ENCODE measurements at places on chromosomes 3 and 15.

DNA sequence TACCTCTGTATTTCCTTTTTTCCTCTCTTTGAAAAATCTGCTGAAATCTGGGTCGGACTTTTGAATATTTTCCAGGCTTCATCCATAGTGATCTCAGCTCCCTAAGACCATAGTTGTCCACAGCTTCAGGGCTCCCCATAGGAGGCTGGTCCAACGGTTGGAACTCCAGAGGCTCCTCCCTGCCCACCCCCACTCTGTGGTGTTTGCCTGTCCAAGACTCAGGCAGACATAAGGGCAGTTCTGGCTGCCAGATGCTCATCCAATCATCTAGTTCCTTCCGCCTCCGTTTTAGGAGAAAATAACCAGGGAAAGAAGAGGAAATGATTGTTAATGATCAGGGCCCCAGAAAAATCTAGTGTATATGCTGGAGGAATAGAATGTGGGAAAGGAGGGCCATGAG is 27.9 kb upstream of the PRTG start:
- DNase-seq, result no peak

GRCh38 chr3:4336850-4337546 is 33.8 kb downstream of the SETMAR start:
- no peak for DNase-seq

DNA sequence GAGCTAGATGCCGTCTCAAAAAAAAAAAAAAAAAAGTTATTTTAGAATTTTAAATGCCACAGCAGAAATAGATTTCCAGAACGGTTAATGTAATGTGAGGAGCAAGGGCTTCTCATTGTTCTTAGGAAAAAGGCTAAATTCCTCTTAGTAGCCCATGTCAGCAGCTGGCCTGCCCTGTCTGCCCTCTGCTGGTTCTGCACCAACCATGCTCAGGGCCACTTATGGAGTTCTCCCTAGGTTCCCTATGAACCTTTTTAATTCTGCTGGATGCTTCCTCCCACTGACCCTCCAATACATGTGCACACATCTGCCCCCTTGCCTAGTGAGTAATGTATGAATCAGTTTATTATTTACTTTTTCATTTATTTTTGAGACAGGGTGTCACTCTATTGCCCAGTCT is 32.2 kb upstream of the DPPA4 start:
- DNase-seq, result no peak

DNA sequence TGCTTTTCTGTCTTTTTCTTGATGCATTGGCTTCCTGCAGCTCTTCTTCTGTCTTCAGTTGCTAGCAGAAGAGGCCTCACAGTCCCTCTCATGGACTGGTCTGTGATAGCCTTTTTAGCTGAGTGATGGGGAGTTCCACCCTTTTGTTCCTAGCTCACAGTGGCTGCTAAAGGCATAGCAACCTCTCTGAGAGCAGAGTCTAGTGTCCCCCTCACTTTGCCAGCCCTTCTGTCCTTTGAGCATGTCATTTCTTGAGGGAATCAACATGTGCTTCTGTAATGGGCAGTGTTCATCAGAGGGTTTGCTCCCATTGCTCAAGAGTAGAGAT is 44.4 kb downstream of the GAP43 start:
- no peak for DNase-seq

- DNase-seq, result no peak
Measured at GRCh38 chr3:149936812-149937230, 33.9 kb downstream of the PFN2 start.

DNA sequence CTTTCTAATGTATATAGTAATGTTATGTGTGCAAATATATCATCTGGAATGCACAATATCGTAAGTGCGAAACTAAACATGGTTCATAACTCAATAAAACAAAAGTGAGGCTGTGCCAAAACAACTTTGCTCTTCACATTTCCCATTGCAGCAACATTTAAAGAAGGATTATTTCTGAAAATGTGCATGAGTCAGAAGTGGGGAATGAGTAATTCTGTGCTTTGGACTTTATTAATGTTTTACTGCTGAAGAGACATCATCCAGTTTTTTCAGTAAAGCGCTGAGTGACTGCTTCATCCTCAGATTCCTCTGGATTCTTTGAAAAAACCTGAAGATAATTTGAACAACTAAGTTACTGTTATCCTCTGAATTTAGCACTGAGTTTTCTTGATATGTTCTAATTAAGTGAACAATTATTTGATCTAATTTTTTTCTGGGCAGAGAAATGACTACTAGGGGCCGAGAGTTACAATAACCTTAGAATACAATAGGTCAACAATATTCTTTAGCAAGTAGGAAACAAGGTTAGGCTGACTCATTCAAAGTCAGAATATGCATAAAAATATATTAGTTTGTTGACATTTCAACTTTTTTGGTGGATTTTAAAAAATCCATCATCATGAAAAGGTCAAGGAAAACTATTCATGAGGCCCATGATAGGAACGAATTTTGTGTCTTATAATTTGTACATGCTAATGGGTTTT is 20.0 kb upstream of the PLCL2 start:
- DNase-seq, result no peak

DNA sequence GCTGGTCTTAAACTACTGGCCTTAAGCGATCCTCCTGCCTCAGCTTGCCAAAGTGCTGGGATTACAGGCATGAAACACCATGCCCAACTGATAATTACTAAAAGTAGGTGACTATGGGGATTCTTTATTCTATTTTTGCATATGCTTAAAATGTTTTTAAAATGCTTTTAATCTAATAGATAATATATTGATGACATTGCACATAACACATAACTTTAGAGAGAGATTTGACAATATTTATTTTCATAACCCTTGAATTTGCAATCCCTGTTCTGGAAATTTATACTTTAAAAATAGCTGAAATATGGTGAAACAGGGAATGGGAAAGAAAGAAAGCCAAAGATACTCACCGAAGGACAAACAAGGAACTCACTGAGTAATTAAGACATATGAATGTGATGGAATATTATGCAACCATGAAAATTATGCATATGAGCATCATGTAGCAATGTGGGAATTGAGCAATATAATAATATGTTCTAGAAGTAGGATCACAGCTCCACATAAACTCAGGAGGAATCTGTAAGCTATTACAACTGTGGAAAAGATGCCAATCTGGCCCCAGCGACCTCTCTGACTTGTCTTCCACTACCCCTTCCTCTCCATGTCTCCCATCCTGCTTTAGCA is 2.0 kb downstream of the LRRC31 start:
- DNase-seq, result no peak

DNA sequence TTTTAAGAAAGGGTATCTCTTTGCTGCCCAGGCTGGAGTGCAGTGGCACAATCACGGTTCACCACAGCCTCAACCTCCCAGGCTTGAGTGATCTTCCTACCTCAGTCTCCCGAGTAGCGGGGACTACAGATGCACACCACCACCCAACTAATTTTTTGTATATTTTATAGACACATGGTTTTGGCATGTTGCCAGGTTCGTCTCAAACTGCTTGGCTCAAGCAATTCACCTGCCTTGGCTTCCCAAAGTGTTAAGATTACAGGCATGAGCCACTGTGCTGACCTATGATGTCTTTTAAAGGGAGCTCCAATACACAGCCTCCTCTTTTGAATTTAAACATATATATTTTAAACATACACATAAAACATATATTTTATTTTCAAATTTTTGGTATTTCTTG is 60.9 kb downstream of the SLC9C1 start:
- DNase-seq, result no peak

DNA sequence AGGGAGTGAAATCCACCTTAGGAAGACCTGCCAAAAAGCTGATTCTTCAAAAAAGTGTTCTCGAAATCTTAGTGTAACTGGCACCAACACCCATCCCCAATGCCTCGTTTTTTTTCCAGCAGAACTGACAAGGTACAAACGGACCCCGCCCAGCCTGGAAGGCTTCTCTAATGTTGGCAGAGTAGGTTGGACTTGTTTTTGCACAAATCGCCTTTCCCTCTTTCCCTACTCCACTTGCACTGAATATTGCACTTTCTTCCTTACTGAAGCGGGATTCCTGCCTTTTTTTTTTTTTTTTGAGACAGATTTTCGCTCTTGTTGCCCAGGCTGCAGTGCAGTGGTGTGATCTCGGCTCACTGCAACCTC is 544 bp upstream of the TIMMDC1 start:
- no peak for DNase-seq

- DNase-seq, result no peak
Measured at GRCh38 chr15:82533801-82534200, 6.5 kb downstream of the RPS17 start.

DNA sequence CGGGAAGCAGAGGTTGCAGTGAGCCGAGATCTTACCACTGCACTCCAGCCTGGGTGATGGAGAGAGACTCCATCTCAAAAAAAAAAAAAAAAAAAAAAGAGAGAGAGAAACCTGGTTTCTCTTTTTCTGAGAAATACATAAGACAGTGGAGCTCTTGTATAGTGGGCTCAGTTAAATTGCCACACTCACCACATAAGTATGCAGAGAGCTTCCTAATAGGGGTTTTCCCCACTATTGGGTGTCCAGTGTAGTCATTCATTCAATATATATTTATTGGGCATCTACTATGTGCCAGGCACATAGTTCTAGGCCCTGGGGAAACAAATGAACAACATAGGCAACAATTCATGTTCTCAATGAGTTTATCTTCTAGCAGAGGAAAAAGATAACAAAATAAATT is 48.9 kb upstream of the FMN1 start:
- no peak for DNase-seq

- DNase-seq, result peak; percentile 61
Measured at GRCh38 chr3:14725013-14725412, 50.1 kb downstream of the C3orf20 start.

DNA sequence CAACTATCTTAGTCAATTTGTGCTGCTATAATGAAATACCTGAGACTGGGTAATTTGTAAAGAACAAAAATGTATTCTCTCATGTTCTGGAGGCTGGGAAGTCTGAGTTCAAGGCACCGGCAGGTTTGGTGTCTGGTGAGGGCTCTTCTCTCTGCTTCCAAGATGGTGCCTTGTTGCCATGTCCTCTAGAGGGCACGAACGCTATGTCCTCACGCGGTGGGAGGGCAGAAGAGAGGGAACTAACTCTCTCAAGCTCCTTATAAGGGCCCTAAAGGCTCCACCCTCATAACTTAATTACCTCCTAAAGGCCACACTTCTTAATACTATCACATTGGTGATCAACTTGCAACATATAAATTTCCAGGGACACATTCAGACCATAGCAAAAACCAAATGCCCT is 108.4 kb downstream of the ADAMTSL3 start:
- DNase-seq, result no peak

DNA sequence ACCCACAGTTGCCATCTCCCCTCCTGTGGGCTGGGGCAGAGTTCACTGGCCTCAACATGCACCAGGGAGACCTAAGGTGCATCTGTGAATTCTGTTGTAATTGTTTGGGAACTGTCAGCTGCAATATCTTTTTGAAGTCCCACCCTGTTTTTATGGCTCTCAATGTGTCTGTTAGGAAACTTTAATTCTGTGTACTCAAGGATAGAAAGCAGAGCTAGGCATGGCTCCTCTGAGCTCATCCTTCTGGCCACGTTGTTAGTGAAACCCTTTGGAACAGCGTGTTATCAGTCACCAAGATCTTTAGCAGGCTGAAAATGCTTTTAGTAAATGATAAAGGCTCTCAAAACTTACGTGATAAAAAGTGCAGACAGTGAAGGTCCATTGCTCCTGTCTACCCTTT is 33.6 kb upstream of the MTMR10 start:
- no peak for DNase-seq

- DNase-seq, result no peak
Measured at GRCh38 chr3:81249540-81250029, 511.9 kb downstream of the GBE1 start.

DNA sequence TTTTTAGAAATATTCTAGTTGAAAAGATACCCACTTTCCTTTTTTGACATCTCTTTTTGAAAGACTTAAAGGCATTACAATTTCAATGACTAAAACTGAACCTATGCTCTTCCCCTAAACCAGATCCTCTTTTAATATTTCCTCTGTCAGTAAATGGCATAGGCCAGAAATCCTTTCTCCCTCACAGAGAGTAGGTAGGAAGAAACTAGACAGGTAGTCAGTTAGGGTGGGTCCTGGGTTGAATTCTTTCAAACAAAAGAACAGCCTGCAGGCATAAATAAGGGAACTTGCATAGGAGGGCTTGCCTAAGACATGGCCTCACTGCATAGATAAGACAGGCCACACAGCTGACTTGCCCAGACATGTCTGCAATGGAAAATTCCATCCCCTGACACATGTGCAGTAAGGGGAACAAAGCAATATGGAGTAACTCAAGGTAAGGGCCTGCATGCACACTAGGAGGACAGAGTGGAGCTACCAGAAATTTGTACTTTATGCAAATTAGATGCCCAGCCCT is 23.1 kb downstream of the PLSCR5 start:
- DNase-seq, result no peak

DNA sequence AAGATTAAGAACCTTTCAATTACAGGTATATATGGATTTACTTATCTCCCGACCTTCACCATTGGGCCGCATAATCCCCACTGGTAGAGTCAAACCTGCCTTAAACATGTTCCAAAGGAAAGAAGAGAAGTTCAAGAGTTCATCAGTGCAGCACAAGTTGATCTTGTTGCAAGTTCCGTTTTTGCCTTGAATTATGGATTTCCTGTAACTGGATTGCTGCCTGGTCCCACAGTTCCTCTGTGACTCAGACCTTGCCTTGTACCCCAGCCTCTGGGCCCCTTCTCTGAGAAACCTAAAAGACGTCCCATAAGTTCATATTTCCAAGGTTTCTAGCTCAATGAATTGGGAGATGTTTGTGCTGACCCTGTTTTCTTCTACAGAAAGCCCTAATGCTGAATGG is 112.5 kb upstream of the THBS1 start:
- no peak for DNase-seq

- no peak for DNase-seq
Measured at GRCh38 chr15:60520013-60520824, 41.3 kb upstream of the ICE2 start.

Measured in AG04450 (cell line).